Activated CD4-positive, alpha-beta T cell treated with anti-CD3 and anti-CD28 coated beads, Interleukin-2, amount 50 U/mL, for 4 hours (primary cell): ENCODE measurements at places on chromosomes 12 and 14.

DNA sequence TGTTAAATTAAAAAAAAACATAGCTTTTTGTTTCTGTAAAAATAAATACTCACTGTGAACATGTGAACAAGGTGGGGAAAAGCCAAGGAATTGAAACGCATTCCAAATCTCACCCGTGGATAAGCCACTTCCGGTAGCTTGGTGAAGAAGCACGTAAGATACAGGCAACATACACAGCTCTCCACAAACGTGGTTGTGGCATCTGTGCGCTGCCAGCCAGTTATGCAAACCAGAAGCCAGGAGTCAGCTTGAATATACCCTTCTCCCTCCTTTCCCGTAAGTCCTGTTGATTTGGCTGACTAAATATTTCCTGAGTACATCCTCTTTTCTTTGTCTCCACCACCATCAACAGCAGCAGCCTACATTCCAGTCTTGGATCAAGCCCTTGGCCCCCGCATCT lies 486.2 kb downstream of the VRK1 start:
- DNase-seq, result no peak

GRCh38 chr12:112107306-112108201 lies 1.0 kb downstream of the NAA25 start:
- no peak for DNase-seq

DNA sequence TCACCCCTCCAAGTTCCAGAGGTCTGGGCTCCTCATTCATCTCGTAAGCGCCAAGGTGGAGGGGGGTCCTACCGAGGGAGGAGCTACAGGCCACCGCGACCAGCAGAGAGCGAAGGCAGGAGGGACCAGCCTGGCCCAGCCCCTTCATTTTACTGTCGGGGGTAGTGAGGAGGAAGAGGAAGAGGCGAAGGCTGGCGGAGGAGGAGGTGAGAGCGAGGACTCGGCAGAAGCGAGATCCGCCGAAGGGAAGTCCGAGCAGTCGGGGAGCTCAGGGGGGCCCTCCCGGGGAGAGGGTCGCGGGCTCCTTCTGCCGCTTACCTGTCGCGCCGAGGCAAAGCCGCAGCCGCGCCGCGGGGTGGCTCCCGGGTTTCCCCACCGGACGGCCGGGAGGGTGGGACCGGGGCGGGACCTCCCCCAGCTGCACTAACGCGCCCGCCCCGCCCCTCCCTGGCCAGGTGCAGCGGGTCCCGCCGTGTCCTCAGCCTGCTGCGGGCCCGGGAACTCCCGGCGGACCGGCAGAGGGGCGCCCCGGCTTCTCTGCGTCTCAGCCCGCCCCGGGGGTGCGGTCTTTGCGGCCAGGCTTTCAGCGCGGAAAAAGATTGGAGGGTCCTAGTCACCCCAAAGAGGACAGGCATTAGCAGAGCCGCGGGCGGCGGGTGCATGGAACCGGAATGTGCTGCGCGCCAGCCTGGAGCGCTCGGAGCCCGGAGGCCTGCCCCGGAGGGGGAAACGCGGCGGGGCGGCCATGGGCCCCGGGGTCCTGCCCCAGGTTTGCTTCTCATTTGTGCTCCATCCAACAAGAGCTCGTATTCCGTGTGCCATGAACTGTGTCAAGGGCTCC lies at the start of gene GALNT6:
TSS of gene GALNT6 (minus strand) at position 124 of the 841 bp plus-strand sequence. CDS start 11,625 bp downstream, outside the sequence.
- peak; percentile 59 for DNase-seq

DNA sequence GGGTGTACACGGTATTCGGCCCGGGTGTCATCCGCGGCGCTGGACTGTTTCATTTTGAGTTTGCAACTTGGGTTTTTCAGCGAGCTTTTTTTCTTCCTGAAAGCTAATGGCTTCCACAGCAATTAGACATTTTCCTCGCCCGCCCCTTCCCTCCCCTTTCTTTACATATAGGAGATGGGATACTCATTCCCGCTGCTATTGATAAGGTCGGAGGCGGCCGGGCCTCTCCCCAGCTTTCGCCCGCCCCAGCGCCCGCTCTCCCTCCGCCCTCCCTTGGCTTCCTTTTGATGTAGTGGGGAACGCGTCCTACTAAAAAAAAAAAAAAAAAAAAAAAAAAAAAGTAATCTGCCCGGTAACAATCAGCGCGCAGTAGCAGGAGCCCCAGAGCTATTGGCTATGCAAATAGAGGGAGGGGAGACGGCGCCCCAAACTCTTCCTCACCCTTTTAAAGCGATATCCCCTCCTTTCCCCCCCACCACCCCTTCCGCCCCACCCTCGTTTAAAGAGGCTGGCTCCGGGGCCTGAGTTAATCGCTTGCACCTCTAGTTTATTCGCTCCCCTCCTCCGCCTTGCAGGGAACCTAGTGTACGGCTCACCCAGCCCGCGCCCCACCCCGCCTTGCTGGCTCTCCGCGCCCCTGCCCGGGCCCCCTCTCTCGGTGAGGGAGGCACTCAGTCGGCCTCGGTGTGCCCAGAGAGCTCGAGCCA lies 1.7 kb upstream of the CCND2 start:
- peak; percentile 93 for DNase-seq

- no peak for DNase-seq
Measured at GRCh38 chr14:50829489-50830043, 1.4 kb downstream of the NIN start.

DNA sequence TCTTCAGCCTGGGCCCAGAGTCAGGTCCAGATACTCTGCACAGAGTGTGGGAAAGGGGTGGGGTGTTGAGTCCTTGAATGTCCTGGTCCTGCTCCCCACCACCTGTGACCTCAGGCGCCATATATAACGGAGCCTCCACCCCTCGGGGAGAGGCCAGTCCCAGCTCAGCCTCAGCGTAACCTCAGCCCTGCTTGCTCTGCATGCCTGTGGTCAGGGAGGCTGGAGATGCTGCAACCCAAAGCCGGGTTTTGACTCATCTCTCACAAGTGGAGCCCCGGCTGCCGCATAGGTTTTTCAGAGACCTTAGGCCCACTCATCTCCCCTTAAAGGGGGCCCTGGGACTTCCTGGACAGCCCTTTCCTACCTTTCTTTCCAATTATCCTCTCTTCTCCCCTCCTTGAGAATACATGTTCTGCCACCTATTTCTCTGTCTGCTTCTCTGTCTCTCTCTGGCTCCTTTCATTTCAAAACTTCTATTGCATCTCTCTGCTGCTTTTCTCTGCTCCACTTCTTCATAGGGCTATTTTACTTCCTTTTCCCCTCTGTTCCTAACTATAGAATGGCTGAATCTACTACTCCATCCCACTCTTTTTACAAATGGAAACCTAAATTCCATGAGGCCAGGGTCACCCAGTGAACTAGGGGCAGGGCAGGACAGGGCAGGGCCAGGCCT lies 1.2 kb downstream of the ITGB7 start:
- DNase-seq, result no peak

- DNase-seq, result no peak
Measured at GRCh38 chr12:80038062-80038560, 61.2 kb upstream of the OTOGL start.

- no peak for DNase-seq
Measured at GRCh38 chr12:50661300-50662115, 102.4 kb upstream of the ATF1 start.

- DNase-seq, result no peak
Measured at GRCh38 chr12:95573951-95574576, 22.8 kb upstream of the USP44 start.

GRCh38 chr12:132144810-132145168 lies 532 bp downstream of the NOC4L start:
- DNase-seq, result no peak

DNA sequence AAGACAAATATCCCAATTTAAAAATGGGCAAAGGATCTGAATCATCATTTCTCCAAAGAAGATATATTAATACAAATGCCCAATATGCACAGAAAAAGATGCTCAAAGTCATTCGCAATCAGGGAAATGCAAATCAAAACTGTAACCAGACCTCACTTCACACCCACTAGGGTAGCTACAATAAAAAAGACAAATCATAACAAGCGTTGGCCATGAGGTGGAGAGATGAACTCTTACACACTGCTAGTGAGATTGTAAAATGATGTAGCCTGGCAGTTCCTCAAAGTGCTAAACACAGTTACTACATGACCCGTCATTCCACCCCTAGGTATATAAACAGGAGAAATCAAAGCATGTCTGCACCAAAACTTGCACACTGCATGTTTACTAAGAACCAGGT lies 30.4 kb downstream of the CDC42BPB start:
- DNase-seq, result no peak

DNA sequence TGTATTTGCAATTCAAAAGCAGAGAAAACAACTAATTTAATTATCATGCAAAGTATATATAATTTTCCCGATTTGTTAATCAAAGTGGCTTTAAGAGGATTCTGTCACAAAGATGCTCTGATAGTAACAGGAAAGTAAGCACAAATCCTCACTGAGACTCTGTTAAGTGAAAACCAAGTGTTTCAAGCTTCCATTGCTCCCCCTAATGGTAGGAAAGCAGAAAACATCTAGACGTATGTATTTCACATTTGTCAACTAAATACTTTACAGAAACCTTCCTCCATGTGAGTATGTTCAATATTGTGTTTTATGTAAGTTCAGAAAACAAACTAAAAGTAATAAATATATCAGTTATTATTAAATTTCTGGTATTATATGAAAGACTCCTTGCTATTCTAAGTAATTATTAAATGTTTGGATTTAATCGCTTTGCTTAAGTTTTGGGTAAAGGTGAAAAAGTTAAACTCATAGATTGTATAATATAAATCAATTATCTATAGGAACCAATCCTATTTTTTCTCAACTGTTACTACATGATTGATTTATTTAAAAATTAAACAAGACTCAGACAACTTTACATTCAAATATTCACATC lies 1.5 kb upstream of the NTS start:
- DNase-seq, result no peak

- peak; percentile 20 for DNase-seq
Measured at GRCh38 chr14:105375635-105376057, 22.7 kb upstream of the TEX22 start.

DNA sequence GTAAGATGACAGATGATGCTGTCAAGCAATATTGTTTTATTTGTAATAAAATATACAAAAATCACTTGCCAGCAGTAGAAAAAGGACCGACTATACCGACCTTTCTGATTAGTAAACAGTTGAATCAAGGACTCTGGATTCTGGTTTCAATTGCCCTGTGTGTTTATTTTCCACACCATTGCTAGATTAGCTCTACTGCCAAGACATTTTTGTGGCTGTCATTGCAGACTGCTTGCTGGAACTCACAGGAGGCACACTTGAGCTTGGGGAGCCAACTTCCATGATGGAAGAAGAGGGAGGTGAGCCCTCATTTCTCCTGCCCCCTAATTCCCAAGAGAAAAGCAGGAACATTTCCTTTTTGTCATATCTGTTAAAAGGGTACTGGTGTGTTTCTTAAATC lies 51.3 kb downstream of the MAPKAPK5 start:
- no peak for DNase-seq

DNA sequence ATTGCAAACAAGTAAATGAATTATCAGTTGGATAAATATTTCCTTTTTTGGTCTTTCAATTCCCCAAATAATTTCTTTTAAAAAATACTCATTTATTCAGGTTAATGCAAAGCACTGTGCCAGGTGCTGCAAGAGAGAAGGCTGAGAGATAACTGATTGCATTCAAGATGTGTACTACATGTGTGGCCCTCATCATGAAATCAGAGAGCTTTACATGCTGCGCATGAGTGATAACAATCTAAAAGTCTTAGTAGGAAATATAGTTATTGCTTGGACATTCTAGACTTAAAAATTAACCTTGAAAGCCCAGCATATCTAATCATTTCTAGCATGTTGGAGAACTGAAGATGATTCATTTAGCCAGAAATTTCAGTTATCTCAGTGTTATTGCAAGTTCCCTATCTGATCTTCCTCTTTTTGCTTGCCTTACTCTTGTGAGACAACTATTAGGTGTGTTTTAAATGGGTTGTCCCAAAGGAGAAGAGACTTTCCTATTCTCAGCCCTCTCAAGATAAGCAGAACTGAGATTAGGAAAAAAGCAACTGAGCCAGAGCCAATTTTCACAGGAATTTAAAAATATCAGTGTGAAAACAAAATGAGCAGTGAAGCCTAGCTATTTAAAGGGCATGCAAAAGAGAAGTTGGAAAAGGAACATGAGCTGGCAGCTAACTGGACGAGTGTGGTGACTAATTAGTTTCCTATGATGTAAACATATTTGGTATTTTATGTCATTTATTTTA lies 60.9 kb downstream of the PLEKHA5 start:
- DNase-seq, result no peak

GRCh38 chr14:105118646-105119407 lies 49.7 kb downstream of the JAG2 start:
- DNase-seq, result no peak

DNA sequence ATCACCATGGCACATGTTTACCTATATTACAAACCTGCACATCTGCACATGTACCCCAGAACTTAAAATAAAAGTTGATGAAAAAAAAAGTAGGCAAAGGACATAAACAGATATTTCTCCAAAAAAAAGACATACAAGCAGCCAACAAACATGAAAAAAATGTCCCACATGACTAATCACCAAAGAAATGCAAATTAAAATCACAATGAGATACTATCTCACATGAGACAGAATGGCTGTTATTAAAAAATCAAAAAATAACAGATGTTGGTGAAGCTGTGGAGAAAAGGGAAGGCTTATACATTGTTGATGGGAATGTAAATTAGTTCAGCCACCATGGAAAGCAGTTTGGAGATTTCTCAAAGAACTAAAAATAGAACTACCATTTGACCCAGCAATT lies 68.0 kb upstream of the FAR2 start:
- DNase-seq, result no peak

DNA sequence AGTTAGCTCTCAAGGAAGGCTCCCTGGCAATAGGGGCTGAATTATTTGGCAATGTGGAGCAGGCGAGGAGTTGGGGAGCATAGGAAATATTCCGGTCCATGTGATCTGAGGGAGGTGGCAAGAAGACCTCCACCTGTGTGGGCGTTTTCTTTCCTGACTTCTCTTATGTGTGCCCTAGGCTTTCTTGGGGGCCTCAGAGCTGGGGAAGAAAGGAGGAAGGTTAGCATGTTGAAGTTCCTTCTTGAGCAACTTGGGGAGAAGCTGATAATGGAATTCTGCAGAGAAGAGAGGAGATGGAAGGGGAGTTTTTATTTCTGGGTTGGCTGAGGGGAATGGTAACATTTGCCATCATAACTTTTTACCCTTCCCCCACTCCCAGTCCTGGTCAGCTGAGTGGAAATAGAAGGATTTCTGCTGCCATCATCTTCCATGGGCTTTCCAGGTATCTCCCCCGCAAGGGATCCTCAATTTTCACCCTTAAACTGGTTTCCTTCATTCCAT lies 1.2 kb downstream of the DTX3 start:
- no peak for DNase-seq

DNA sequence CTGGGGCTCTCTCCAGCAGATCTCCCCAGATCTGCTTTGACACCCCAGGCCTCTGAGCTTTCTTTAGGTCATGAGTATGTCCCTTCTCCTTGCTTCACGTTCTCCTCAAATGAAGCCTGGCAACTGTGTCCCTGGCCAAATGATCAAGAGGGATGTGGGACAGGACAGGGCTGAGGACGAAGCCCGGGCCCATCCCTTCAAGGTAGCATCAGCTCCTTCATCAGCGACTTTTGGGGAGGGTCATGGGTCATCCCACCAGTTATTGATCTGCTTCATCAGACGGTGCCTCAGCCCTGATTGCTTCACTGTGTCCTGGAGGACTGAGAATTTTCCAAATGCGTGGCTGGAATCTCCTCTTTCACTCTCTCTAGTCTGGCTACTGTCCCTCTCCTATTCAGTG lies 32.3 kb downstream of the ACADS start:
- no peak for DNase-seq

GRCh38 chr14:56730538-56731145 lies 79.6 kb downstream of the OTX2 start:
- no peak for DNase-seq
